ENCODE measurements at places on chromosomes 7 and 10. TPM values are rescaled to one million over a fixed set of nuclear protein-coding genes. Genes with fewer than 3 reads are reported as not detected.

DNA sequence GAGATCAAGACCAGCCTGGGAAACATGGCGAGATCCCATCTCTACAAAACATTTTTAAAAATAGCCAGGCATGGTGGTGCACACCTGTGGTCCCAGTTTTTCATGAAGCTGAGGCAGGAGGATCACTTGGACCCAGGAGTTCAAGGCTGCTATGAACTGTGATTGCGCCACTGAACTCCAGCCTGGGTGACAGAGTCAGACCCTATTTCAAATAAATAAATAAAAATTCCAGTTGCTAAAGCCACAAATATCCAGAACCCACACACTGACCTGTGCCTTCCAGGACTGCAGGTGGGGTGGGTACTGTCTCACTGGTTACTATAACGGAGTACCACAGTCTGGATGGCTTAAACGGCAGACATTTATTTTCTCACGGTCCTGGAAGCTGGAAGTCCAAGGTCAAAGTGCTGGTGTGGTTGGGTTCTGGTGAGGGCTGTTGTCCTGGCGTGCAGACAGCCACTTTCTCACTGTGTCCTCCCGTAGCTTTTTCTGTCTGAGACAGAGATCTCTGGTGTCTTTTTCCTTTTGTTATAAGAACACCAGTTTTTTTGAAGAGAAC is 38.8 kb downstream of the ASB13 start:
- no peaks in the 10 kb centered on the region for H3K27me3 ChIP-seq
- no peak overlapping the region for H3K27ac ChIP-seq
- no peaks in the 10 kb centered on the region for H3K36me3 ChIP-seq

GRCh38 chr7:147436718-147437117 is 1153.8 kb upstream of the C7orf33 start:
- no peak for DNase-seq
- no peak overlapping the region for H3K4me3 ChIP-seq
- H3K36me3 ChIP-seq, result no peaks in the 10 kb centered on the region
- no peak overlapping the region for H3K27ac ChIP-seq

DNA sequence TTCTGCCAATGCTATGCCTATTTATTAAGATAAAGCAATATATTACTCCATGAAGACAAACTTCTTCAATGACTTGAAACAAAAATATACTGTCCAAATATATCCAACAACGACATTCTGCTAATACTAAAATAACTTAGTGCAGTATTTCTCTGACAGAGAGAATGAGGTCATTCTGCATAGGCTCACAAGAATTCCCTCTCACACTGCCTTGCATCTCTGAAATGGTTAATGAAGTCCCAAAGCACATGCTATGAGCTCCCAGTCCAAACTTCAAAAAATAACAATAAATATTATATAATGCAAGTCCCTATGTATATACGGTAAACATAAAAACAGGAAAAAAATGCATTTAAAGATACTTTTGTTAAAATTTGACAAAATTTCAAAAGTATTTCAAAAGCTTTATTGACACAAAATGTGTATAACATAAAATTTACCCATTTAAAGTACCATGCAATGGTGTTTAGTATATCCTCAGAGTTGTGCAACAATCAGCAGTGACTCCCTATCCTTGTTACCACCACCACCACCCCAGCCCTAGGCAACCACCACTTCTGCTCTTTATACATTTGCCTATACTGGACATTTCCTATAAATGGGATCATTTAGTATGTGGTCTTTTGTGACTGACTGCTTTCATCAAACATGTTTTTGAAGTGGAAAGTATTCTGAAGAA is 27.6 kb downstream of the CHCHD3 start:
- H3K27me3 ChIP-seq, result no peaks in the 10 kb centered on the region
- no peak overlapping the region for H3K27ac ChIP-seq
- DNase-seq, result no peak

DNA sequence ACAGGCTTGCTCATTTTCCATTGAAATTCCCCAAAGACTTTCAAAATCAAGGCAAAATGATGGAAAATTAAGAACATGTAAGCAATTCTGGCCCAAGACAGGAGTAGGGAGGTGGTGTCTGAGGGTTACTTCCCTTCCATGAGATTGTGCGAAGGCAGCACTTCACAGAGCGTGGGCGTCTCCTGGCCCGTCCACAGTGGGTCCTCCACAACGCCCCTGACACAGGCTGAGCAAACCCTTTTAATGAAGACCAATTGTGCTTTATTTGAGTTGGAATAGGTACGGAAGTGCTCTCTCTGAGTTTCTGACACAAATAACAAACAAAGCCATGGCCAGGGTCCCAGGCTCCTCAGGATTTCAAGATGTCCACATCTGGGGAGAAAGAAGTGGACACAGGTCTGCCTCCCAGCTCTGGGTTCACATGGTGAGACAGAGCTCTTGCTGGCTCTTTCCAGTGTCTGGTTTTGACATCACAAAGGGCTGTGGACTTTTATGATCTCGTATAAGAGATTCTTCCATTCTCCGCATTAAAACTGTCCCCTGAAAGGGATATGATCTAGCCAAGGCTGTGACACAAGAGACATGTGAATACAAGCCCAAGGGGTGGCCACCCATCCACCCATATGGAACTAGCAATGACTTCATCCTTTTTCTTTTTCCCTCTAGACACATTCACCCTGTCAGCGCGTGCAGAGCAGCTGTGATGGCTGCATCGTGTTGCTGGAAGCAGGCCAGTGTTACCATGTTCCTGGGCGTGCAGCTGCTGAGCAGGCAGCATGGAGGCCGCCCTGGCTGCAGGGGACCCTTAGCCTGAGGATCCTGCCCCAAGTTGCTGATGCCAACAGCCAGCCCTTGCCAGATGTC is 145.6 kb downstream of the ADAM12 start:
- no peak for DNase-seq
- no peak overlapping the region for H3K27ac ChIP-seq
- peaks cover 3% of the 10 kb centered on the region for H3K27me3 ChIP-seq
- H3K4me3 ChIP-seq, result no peak overlapping the region
- H3K36me3 ChIP-seq, result no peaks in the 10 kb centered on the region
- no peaks in the 10 kb centered on the region for H3K4me1 ChIP-seq

- H3K27me3 ChIP-seq, result peaks cover 2% of the 10 kb centered on the region
- H3K27ac ChIP-seq, result no peak overlapping the region
- H3K36me3 ChIP-seq, result no peaks in the 10 kb centered on the region
- no peaks in the 10 kb centered on the region for H3K4me1 ChIP-seq
Observed at GRCh38 chr10:50832171-50832751, 53.2 kb downstream of the A1CF start.

Gene SUFU
- 7.1 TPM for total RNA-seq

- H3K36me3 ChIP-seq, result peaks cover 9% of the 10 kb centered on the region
- no peak overlapping the region for H3K27ac ChIP-seq
- no peak for DNase-seq
- no peak overlapping the region for H3K4me3 ChIP-seq
- H3K4me1 ChIP-seq, result peaks cover 16% of the 10 kb centered on the region
Observed at GRCh38 chr10:98415731-98416119, 743 bp upstream of the PYROXD2 start.

GRCh38 chr10:118392761-118393160 is 50.6 kb upstream of the FAM204A start:
- H3K4me1 ChIP-seq, result no peaks in the 10 kb centered on the region
- H3K27ac ChIP-seq, result no peak overlapping the region
- no peak overlapping the region for H3K4me3 ChIP-seq
- no peaks in the 10 kb centered on the region for H3K36me3 ChIP-seq
- H3K27me3 ChIP-seq, result peaks cover 20% of the 10 kb centered on the region

Gene DUSP5
- total RNA-seq, result 51.0 TPM

Gene MMP21
- not detected for total RNA-seq

- peaks cover 45% of the 10 kb centered on the region for H3K36me3 ChIP-seq
- H3K4me1 ChIP-seq, result peaks cover 68% of the 10 kb centered on the region
- H3K4me3 ChIP-seq, result no peak overlapping the region
Observed at GRCh38 chr7:92769394-92769699, 67.0 kb downstream of the CDK6 start.

Gene SYNPO2L
- not detected for total RNA-seq

DNA sequence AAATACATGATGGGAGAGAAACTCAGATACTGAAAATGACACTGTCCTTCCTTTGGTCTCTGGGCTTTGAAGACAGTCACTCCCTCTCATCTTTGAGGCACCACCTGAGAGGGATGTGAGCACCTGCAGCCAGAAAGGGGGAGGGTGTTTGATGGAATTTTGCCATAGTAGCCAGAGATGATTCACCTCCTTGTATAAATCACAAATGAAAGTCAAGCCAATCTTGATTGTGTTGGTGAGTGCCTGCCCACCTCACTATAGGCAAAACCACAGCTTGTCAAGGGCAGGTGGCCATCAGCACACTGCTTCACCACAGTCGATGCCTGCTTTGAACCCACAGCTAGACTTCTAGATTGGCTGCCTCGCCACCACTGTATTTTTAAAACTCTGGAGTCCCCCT is 48.2 kb downstream of the PON1 start:
- no peak for DNase-seq
- no peaks in the 10 kb centered on the region for H3K4me1 ChIP-seq
- H3K4me3 ChIP-seq, result no peak overlapping the region
- H3K36me3 ChIP-seq, result no peaks in the 10 kb centered on the region
- no peak overlapping the region for H3K27ac ChIP-seq

DNA sequence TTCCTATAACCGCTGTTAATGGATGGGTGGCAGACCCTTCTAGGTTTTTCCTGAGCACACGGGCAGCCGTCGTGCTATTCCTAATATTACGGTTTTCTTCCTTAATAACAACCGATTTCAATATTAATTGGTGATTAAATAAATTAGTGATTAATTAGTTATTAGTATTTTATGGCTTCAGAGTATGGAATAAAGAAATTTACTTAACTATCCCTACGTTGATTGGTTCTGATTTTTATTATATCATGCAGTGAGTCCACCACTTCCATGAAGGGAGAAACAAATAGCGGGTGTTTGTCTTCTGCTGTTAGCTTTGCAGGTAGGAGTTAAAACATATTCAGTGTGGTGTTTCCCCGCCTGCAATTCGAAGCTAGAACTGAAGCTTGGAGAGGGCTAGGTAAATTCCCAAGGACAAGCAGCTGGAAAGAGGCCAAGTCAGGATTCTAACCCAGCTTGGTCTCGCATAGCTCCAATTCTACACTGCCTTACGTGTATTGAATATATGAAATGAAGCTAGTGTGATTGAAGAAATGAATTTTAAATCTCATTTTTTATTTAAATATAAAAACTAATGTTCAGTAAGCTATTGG is 928 bp upstream of the CSTF2T start:
- no peaks in the 10 kb centered on the region for H3K27me3 ChIP-seq
- peak; percentile 76 for DNase-seq
- peak overlapping the region; percentile 97 for H3K4me3 ChIP-seq
- peaks cover 35% of the 10 kb centered on the region for H3K36me3 ChIP-seq
- H3K4me1 ChIP-seq, result peaks cover 40% of the 10 kb centered on the region
- peak overlapping the region; percentile 100 for H3K27ac ChIP-seq

Gene MRLN
- total RNA-seq, result not detected

DNA sequence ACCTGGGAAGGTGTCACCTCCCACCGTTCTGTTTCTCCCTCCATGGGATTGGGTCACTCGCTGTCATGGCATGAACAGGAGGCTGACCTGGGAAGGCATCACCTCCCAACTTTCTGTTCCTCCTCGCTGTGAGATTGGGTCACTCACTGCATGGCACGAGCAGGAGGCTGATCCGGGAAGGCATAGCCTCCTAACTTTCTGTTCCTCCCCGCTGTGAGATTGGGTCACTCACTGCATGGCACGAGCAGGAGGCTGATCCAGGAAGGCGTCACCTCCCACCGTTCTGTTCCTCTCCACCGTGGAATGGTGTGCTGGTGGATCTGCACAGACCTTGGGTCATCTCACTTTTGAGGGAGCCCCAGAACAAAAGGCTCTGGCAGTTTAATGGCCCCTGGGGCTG is 239.2 kb upstream of the PRKCQ start:
- no peak for DNase-seq
- H3K36me3 ChIP-seq, result no peaks in the 10 kb centered on the region
- no peak overlapping the region for H3K4me3 ChIP-seq
- H3K27ac ChIP-seq, result no peak overlapping the region
- H3K4me1 ChIP-seq, result no peaks in the 10 kb centered on the region
- peaks cover 13% of the 10 kb centered on the region for H3K27me3 ChIP-seq

DNA sequence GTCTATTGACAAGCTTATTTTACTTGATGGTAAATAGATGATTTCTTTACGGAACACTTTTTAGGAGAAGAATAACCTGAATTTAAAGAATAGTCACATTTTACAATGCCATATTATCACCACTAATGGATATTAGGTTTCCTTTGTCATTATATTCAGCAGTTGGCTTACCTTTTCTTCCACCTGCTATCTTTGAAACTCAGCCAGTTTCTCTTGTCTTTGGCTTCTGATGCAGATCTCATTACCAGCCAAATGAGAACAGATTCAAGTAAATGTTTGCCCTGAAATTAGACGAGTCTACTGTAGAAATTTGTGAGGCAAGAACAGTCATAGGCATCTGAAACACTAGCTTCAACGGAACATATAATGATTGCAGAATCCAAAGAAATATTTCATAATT is 85.5 kb upstream of the OIT3 start:
- H3K4me1 ChIP-seq, result no peaks in the 10 kb centered on the region
- DNase-seq, result no peak
- H3K27me3 ChIP-seq, result no peaks in the 10 kb centered on the region
- no peak overlapping the region for H3K4me3 ChIP-seq
- no peak overlapping the region for H3K27ac ChIP-seq

- no peak overlapping the region for H3K4me3 ChIP-seq
- H3K27ac ChIP-seq, result no peak overlapping the region
- H3K36me3 ChIP-seq, result no peaks in the 10 kb centered on the region
- H3K27me3 ChIP-seq, result no peaks in the 10 kb centered on the region
Observed at GRCh38 chr10:128398118-128398517, 271.9 kb upstream of the MKI67 start.

Gene PTF1A
- not detected for total RNA-seq

Gene RNF32
- total RNA-seq, result 0.31 TPM

DNA sequence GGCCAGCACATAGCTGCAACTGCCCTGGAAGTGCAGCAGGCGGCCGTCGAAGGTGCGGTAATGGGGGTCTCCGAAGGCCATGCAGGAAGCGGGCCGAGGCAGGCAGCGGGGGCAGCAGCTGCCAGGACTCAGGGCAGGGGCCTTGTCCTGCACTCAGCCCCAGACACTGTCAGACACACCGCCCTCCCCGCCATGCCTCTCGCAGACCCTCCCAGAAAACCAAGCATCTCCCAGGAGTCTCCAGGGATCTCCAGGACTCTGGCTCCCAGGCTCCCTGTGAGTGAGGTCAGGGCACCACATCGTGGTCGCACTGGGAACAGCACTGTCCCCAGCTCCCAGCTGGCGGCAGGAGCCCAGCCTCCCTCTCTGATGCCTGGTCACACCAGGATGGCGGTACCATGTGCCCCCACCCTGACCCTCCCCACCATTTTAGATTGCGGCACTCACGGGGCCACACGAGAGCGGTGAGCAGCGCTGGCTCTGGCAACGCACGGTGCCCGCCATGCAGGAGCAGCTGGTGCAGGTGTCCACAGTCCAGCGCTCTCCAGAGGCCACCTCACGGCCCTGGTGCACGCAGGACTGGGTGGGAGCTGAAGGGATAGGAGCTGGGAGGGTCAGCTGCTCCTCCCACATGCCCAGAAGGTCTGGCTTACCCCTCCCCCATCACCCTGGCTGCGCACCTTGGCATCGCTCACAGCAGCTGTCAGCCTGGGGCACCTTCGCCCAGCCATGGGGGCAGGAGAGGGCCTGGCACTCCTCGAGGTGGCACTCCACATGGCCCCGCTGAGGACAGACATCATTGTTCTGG is 17.5 kb downstream of the ATP6V1F start:
- peak; percentile 50 for DNase-seq
- H3K27ac ChIP-seq, result no peak overlapping the region
- H3K36me3 ChIP-seq, result no peaks in the 10 kb centered on the region
- H3K4me3 ChIP-seq, result no peak overlapping the region

Measured in activated naive CD4-positive, alpha-beta T cell treated with anti-CD3 and anti-CD28 coated beads for 36 hours (primary cell).